Frontal cortex (tissue), 4 donors: ENCODE measurements at places on chromosomes 2 and 18. TPM values are rescaled to one million over a fixed set of nuclear protein-coding genes. Genes with fewer than 3 reads are reported as not detected.

The GNLY gene
- total RNA-seq, result not detected

The HAAO gene
- total RNA-seq, result 0.82 TPM

The HOXD10 gene
- not detected for total RNA-seq

The SPATA3 gene
- not detected for total RNA-seq

The BOD1L2 gene
- not detected for total RNA-seq

The PARD6G gene
- 9.4 TPM for total RNA-seq

The STPG4 gene
- 0.41 TPM for total RNA-seq

The SLC23A3 gene
- under 0.01 TPM for total RNA-seq

The FBXO48 gene
- total RNA-seq, result 0.82 TPM

The FZD7 gene
- total RNA-seq, result 15.5 TPM

The GPR45 gene
- total RNA-seq, result 0.82 TPM

The MDH1B gene
- total RNA-seq, result 4.5 TPM

The GREB1 gene
- total RNA-seq, result 3.7 TPM

The SRD5A2 gene
- total RNA-seq, result not detected

The C2orf80 gene
- 38.3 TPM for total RNA-seq

The AAMP gene
- 98.2 TPM for total RNA-seq

The SPP2 gene
- not detected for total RNA-seq
